WERI-Rb-1 (cell line): ENCODE measurements at places on chromosomes 11 and 22.

DNA sequence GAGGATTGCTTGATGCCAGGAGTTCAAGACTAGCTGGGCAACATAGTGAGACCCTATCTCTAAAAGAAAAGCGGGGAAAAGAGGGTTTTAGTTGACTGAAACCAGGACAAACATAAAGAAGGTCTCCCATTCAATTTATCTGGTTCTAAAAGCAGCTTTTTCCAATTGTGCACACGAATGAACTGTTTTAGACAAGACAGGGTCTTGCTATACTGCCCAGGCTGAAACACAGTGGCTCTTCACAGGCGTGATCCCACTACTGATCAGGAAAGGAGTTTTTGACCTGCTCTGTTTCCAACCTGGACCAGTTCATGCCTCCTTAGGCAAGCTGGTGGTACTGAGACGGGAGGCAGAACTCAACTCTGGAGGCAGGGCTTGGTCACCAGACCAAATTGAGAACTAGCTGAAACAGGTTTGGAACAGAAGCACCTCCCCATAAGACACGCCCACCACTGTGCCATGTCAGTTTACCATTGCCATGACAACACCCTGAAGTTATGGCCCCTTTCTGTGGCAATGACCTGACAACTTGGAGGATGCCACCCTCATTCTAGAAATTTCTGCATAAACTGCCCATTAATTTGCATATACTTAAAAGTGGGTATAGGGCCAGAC, 2.8 kb upstream of the NUCB2 start:
- DNase-seq = no peak

GRCh38 chr11:111778047-111778558, 11.9 kb upstream of the PPP2R1B start:
- DNase-seq = no peak

DNA sequence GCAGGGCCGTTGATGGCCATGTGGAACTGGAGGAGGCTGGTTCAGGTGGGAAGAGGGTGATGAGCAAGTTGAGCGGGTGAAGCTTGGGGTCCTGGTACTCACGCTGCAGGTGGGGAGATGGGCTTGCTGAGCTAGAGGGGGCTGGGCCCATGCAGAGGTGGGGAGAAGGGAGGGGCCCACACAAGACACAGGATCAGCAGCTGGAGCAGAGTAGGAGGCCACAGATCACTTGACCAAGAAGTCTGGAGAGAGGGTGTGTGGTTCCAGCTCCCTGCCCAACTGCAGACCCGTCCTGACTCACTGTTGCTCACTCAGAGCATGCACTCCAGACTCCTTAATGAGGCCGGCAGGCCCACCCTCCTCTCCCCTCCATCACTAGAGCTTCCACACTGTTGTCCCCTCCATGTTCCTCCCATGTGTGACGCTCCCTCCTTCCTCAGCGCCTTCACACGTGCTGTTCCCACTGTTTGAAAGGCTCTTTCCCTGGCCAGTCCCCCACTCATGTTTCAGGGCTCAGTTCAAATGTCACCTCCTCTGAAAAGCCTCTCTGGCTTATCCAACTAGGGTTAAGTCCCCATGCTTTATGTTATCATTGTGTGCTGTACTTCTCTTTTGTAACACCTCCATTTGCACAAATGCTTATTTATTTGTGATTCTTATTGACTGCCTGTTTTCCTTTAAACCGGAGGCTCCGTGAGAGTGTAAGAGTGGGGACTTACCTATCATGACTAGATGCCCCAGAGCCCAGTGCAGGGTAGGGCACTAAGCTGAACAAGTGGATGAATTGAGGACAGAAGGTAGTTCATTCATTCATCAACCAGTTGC, 2.3 kb downstream of the CCDC86 start:
- DNase-seq = no peak

DNA sequence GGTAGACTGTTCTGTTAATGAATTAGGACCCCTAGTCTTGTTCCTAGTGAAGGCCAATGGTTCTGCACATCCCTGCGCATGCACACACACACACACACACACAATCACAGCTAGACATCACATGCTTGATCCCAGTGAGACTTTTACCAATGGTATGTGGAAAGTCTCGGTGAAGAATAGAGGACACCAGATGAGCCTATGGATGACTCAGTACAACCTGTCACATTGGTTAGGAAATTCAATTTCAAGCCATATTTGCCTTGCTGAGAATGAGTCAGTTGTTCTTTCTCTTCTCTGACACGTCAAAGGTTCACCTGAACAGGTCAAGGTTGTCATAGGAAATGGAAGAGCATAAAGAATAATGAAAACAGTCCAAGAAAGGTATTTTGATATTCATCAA, 122.0 kb downstream of the SLC17A6 start:
- no peak for DNase-seq

DNA sequence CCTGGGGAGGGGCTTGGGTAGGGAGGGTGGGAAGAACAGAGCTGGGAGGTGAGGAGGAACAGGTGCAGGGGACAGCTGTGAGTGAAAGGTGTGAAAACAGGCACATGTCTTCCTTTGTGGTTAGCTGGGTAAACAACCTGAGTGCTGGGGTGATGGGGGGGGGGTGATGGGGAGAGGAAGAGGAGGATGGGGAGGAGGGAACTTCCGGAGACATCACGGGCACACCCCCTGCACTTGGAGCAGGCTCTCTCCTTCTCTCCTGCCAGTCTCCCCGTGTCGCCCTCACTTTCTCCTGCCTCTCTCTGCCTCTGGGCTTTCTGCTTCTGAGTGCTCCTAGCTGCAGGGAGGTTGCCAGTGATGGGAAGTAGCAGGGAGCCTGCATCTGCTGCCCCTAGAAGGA, 8.8 kb downstream of the CXCR5 start:
- DNase-seq = no peak

DNA sequence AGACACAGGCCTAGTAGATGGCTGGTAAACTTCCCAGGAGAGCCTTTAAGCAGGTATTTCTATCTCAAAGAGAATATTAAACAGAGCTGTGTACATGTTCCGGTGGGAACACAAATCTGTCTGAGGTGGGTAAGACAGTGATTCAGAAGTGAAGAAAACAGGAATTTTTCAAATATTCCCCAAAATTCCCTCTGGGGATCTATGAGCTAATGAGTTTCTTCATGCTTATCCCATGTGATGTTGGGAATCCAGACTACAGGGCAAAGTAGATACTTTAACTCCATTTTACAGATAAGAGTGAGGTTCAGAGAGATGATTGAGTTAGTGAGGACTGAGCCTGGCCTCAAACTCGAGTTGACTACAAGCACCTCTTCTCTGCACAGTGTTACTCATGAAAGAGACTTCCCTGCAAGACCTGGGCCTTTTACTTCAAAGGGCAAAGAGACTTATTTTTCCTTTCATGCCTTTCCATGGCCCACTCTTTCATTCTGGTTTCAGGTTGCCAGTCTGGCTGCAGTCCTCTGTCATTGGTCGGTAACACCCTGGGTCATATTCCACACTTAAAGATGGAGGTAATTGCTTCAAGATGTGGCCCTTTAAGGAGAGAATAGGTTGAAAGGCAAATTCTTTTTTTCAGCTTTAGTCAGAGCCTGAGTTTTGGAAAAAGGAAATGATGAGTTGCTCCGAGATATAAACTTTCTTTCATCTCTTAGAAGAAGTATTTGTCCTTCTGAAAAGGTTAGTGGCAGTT, 70.1 kb downstream of the CYB5R2 start:
- no peak for DNase-seq

GRCh38 chr11:134598368-134598767, 186.3 kb upstream of the B3GAT1 start:
- no peak for DNase-seq

- DNase-seq = peak; percentile 86
Observed at GRCh38 chr11:70191495-70192140, 11.5 kb upstream of the FADD start.

- no peak for DNase-seq
Observed at GRCh38 chr11:73651661-73652045, 5.3 kb downstream of the PLEKHB1 start.

GRCh38 chr11:6572215-6572614, 31.2 kb downstream of the RRP8 start:
- no peak for DNase-seq

DNA sequence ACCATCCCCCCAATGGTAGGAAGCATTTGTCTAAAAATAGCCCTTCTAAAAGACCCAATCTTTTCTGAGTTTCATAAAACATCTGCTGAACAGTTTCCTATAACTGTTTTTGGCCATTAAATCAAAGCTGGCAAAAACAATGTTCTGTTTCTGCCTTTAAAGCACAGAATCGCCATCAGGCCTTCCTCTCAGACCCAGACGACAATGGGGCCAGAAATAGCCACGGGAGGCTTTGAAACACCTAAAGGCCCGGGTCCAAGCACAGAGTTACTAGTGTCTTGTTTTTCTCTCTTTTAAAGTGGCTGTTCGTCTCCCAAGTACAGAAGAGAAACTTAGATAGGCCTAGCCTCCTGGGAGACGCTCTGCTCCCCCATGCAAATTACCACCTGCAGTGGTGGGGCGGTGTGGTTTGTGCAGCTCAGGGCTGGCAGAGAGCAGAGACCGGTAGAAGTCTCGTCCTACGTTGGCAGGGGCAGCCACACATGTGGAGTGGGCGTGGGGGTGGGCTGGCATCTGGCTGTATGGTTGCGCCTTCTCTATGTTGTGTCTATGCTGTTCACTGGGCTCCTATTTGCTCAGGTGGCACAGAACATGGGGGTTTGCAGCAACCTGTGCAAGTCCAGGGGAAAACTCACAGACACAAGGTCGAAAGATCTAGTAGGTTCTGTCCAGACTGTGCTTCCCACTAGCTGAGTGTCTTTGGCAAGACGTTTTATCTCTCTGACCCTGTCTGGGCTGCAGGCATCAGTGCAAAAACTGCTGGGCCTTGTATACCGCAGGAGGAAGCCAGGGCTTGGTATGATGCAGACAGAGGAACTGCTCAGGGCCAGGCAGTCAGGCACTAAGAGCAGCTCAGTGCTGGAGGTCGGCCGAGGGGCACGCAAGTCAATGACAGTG, 23.6 kb upstream of the ETS1 start:
- DNase-seq = no peak

DNA sequence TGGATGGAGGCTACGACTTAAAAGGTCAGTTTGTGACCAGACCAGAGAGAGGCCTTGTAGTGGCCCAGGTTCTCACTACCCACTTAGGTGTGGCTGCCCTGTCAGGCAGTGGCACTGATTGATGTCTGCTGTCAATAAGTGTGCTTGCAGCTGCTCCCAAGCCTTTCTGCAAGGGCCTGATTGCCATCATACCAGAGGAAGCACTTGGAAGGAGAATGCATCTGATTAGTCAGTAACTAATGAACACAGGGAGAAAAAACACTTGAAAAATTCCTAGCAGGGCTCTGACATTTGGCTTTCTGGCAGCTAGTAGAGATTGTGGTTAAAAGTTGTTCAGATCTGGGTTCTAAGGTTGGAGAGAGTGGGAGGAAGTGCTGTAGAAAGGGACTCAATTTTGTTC, 107.5 kb downstream of the NAV2 start:
- no peak for DNase-seq

DNA sequence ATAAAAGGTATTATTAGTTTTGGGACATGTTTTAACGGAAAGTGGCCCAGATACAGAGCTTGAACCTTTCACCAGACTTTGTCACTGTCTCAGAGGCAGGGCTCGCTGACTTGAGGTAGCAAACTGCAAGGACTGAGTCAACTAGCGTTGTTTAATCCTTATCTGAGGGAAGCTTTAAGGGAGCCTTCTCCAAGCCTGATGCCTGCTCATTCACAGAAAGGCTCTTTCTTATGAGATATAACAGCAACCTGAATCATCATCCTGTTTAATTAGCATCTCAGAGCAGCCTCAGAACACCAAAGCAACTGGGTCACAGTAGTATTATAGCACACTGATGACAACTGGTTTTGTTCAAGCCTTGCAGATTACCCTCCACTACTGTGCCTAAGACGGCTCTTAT, 54.2 kb upstream of the CYP2D6 start:
- no peak for DNase-seq

DNA sequence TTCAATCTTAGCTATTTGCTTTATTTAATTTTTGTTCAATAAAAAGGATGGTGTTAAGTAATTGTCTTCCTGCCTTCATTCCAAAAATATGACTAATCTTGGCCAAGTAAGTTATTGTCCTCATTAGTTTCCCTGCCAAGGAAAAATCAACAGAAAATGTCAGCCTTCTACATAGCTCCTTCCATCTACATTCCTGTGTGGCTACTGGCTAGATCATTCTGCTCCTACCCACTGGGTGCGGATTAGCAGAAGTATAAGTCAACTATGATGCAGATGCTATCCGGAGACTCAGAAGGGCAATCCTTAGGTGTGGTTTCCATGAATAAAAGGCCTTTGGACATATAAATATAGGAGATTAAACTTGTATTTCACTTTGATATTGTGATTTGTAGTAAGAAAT, 154.4 kb downstream of the SBF2 start:
- DNase-seq = no peak

DNA sequence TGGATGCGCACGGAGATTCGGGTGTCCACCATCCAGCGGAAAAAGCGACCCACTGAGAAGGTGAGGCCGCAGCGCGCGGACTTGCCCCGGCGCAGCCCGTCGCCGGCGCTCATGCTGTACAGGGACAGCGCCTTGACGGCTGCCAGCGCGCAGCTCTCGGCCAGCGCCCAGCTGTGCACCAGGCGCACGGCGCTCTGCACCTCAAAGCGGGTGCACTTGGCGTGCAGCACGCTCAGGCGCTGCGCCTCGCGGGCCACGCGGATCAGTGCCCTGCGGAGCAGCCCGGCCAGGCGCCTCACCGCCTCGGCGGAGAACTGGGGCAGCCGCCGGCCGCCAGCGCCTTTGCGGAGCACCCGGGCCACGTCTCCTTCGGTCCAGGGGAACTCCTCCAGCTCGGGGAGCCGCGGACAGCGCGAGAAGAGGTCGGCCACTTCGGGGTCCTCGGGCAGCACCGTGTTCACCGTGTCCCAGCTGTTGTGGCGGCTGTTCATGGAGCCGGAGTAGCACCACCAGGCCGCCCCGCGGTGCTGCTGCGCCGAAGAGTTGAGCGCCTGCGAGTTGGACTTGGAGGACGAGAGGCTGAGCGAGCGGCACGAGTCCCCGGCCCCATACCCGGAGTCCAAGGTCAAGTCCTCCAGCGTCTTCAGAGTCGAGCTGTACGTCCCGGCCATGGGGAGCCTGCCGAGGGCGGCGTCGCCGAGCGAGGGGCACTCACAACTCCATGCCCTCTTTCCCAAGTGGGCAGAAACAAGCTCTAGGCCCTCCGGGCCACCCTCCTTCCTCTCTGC, 703 bp downstream of the ABTB2 start:
- peak; percentile 52 for DNase-seq

- no peak for DNase-seq
Observed at GRCh38 chr11:99781074-99781473, 760.3 kb downstream of the CNTN5 start.
